Posterior vena cava (tissue), 2 donors: ENCODE measurements at places on chromosomes 2 and 18. TPM values are rescaled to one million over a fixed set of nuclear protein-coding genes. Genes with fewer than 3 reads are reported as not detected.

The DTNA gene
- total RNA-seq, result 115 TPM

The LOXHD1 gene
- total RNA-seq, result 0.37 TPM

DNA sequence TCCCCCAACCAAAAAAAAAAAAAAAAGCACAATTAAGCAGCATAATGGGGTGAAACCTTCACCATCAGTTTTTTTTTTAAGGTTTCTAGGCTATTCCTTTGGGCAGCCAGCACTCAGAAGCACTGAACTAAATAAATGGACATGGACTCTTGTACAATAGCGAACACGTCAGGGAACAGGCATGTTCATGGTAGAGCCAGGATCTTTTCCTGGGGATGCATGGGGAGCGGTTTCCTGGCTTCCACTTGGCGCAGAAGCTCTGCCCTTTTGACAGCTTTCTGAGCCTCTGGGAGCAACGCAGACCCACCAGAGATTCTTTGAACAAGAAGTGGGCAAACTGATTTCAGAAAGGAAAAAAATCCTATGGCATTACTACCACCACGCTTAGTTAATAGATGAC is 35.0 kb downstream of the ALPK2 start:
- no peak for DNase-seq

GRCh38 chr2:166805753-166806152 is 82.5 kb upstream of the XIRP2 start:
- DNase-seq, result no peak

GRCh38 chr18:10454681-10455557 is 484 bp downstream of the APCDD1 start:
- DNase-seq, result peak; percentile 84

GRCh38 chr18:78445880-78446279 is 533.7 kb upstream of the SALL3 start:
- DNase-seq, result no peak

DNA sequence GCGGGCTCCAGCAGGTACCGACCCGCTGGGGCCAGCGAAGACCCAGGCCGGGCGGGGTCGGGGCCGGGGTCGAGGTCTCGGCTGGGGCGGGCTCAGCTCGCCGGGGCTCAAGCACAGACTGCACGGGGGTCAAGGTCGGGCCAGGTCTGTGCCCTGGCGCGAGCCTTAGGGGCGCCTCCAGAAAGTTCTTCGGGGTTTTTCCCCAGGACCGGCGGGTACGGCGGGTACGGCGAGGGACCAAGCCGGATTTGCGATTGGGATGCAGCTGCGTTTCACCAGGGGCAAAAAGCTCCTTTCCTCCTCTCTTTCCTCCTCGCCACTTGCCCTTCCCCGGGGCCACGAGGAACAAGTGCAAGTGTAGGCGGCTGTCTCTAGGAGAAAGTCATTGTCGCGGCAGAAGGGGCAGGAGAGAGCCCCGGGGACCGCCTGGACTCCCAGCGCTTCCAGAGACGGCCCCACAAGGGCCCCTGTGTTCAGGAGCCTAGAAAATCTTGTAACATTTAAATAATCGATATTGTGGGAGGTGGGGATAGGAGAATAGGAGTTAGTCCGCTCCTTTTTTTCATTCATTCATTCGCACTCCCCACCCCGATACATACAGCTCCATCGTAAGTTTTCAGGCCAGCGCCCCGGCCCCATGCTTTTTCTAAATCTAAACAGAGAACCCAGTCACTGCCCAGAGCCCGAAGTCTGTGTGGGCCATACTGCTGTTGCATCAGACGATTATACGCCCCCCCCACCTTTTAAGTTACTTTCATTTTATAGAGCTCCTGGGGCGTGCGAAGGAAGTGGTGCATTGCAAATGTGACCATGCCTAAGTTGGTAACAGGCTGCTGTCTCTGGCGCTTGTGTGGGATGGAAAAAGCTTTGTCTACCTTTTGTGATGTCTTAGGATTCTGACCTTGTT is 679 bp downstream of the PMAIP1 start:
- DNase-seq, result no peak

GRCh38 chr2:148987286-148987685 is 51.2 kb upstream of the LYPD6B start:
- no peak for DNase-seq

DNA sequence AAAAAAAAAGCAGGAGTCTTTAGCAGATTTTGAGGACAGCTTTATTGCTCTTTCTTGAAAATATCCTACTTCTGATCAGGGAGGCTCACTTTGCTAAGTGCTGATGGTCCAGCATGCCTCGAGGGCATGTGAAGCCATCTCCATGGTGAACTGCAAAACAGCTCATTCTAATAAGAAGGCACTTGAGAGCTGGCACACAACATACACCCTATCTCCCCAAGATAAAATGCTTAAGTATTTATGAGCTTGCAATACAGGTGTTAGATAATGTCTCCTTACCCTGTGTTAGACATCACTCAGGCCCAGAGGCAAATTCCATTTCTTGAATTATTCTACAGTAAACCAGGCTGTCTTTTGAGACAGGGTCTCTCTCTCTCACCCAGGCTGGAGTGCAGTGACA is 2.7 kb downstream of the ENOSF1 start:
- no peak for DNase-seq
